ENCODE measurements at places on chromosomes 7 and 10. TPM values are rescaled to one million over a fixed set of nuclear protein-coding genes. Genes with fewer than 3 reads are reported as not detected.

Gene SPOCK2
- total RNA-seq, result 0.29 TPM

Gene LIPM
- not detected for total RNA-seq

Gene ATRNL1
- total RNA-seq, result 0.32 TPM

Gene RBM48
- 6.1 TPM for total RNA-seq

Gene CLRN3
- not detected for total RNA-seq

Gene SPDYE5
- total RNA-seq, result not detected

Gene SPDYE8
- not detected for total RNA-seq
